ENCODE measurements at places on chromosomes 2 and 18.

- DNase-seq = no peak
These were observed 434.7 kb downstream of the PTPRM start for GRCh38 chr18:8001711-8002301.

- DNase-seq = peak; percentile 32
These were observed 123.5 kb upstream of the EML6 start for GRCh38 chr2:54599914-54600313.

GRCh38 chr2:113124984-113125855 is 2.2 kb upstream of the IL1RN start:
- no peak for DNase-seq

- no peak for DNase-seq
These were observed 137.3 kb downstream of the ZNF804A start for GRCh38 chr2:184735611-184736010.

- no peak for DNase-seq
These were observed 265.0 kb upstream of the SLC8A1 start for GRCh38 chr2:40716879-40717278.

DNA sequence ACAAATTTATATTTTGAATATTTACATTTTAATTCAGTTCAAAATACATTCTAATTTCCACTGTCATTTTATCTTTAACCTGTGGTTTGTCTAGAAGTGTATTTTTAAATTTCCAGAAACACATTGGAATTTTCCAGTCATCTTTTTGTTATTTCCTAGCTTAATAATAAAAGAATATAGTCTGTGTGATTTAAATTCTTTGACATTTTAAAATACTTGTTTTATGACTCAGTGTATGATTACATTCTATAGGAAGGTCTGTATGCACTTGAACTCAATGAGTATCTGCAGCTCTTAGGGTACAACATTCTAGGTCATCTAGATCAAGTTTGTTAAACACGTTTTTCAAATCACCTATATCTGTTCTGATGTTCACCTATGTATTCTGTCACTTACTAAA is 88.3 kb upstream of the MBOAT2 start:
- DNase-seq = no peak

GRCh38 chr2:10521356-10522169 is 73.4 kb upstream of the ODC1 start:
- no peak for DNase-seq

GRCh38 chr2:160429248-160430000 is 64.2 kb downstream of the RBMS1 start:
- no peak for DNase-seq

DNA sequence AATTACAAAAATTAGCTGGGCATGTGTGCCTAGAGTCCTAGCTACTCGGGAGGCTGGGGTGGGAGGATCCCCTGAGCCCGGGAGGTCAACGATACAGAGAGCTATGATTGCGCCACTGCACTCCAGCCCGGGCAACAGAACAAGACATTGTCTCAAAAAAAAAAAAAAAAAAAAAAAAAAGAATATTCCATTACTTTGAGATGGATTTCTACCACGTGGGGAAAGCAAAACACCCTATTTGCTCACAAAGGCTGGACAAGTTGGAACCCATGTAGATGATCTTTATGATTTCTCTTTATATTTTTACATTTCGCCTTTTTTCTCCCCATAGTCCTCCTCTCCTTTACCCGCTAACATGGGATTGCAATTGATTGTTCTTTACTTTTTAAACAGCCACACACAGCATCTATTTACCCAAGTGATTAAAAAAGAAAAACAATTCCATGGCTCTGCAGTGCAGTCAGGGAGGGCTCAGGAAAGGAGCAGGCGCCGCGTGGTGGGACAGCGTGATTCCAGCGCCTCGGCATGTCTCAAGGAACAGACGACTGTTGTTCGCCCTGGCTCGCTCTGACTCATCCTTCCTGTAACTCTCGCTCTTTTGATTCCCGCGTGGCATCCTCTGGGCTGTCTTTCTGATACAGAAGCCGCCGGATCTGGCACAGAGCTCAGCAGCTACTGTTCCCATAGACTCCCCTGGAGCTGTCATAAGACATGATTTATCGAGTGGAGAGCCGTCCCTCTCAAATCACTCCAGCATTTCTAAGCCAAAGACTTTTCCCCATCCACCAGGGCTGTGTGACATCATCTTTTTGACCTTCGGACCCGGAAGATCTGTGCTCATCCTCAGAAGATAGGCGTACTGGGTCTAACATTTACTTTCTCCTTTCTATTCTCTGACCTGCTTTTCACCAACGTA is 230.4 kb upstream of the AGAP1 start:
- DNase-seq = peak; percentile 83

DNA sequence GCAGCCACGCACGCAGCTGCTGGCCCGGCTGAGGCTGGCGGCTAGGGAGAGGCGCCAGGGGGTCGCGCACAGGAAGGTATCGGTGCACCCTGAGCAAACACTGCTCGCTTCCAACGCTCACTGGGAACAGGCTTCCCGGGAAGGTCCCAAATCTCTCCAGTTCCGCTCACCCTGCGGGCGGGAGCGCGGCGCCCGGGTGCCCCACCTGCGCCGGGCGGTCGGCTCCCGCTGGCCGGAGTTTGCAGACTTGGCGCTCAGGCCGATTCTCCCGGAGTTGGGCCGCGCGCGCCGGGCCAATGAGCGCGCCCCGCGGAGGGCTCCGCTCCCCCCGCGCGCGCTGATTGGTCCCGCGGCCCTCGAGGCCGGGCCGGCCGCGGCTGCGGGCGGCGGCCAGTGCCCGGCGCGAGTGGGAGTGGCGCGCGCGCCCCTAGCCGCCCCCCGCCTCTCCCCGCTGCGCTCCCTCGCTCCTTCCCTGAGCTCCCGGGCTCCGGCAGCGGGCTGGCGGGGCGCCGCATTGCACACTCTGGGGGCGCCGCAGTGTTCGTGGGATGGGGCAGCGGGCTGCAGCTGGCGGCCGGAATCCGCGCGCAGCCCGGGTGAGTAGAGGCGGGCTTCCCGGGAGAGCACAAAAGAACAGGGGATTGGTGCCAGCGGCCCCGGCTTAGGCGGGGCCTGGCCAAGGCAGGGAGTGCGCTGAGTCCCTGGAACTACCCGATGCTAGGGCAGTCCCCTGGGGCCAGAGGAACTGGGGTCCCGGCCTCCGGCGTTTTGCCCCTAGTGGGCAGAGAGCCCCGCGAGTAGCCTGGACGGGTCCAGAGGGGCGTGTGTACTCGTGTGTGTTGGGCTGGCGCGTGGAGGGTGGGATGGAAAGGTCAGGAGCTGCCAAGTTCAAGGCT is at the start of gene LYPD6:
Gene LYPD6 (plus strand): TSS at position 461 of the 896 bp plus-strand sequence. CDS start 107,122 bp downstream, outside the sequence.
- DNase-seq = peak; percentile 38

- no peak for DNase-seq
These were observed 209.7 kb upstream of the EPAS1 start for GRCh38 chr2:46087492-46087891.

GRCh38 chr2:113861740-113862139 is 28.1 kb upstream of the ACTR3 start:
- no peak for DNase-seq

GRCh38 chr2:216034065-216034464 is 20.7 kb upstream of the MREG start:
- DNase-seq = peak; percentile 55

GRCh38 chr2:188850786-188851185 is 123.4 kb upstream of the COL3A1 start:
- DNase-seq = no peak

- DNase-seq = no peak
These were observed 24.4 kb upstream of the ACKR3 start for GRCh38 chr2:236545248-236545658.

- DNase-seq = no peak
These were observed 84.3 kb downstream of the EFEMP1 start for GRCh38 chr2:55839182-55839819.

- peak; percentile 21 for DNase-seq
These were observed 72.0 kb upstream of the ZCCHC2 start for GRCh38 chr18:62450546-62451410.

DNA sequence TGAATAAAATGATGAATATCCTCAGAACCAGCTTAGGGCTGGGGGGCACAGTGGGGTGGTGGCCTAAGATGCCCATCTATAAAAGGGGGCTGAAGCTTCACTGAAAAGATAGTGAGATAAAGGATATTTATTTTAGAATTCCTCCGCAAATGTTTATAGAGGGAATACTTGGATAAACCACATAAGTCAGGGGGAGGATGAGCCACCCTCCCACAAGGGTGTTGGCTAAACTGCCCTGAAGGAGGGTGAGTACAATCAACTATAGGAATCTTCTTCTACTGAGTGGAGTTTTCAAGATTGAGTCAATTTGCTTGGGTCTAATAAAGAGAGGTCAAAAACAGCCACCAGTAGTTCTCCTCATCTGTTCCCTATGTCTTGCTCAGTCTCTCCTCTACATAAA is 114.5 kb upstream of the TANK start:
- DNase-seq = no peak

DNA sequence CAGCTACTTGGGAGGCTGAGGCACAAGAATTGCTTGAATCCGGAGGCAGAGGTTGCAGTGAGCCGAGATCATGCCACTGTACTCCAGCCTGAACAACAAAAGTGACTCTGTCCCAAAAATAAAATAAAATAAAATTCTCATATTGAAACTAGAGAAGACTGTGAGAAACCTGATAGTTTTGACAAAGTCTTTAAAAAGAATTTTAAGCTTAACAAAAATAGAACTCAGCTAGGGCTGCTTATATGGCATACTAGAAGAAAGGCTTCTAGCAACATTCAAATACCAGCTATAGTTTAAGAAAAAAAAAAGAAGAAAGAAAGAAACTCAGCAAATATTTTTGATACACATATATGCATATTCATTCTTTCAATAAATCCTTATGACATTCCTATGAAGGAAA is 13.6 kb downstream of the HADHA start:
- DNase-seq = no peak

DNA sequence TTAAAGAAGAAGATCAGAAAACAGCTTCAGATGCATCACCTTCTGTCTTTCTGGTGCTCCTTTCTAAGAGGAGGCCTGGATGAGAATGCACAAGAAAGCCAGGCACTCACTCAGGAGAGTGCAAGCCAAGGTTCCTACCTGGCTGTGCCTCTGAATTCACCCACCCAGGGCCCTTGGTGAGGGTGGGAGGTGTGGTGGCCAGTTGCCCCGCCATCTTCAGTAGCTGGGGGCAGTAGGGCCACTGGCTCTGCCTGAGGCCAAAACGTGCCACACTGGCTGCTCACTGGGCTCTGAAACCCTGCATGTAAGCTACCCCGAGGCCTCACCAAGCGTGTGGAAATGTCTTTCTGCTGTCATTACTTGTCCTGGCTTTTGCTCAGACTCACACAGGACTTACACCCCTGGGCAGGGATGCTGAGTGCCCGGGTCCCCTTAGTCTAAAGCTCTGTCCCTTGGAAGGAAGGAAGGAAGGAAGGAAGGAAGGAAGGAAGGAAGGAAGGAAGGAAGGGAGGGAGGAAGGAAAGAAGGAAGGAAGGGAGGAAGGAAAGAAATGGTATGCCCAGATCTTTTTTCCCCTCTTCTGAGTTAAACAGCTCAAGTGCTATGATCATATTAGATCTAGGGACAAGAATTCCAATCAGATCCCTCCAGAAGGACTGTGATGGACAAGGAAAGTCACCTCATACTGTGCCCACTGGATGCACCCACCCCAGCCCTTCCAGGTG is 8.5 kb upstream of the LBH start:
- DNase-seq = no peak

DNA sequence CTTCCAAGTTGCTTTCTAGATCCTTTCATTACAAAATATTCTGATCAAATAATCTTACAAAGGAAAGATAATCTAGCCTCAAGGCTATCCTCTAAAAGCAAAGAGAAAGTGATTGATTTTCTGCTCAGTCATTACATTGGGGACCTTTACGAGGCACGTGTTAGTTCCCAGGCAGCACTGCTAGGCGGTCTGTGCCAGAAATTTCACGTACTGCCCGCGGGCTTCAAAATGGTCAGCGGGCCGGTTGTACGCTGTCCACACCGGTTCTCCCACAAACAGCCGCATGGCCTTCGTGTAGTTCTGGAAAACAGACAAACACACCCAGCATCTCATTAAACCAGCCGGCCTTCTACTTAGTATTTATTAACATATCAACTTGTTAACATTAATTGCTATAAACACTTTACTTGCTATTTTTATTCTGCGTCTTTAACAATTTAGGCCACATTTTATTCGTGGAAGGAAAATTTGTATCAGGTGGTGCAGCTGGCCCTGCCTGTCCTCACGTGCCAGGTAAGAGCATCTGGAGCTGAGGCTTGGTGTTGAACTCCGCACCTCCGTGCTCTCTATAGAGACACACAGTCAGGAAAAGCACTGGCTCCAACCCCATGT is 20.4 kb downstream of the ADI1 start:
- DNase-seq = no peak

GRCh38 chr2:200787351-200788120 is 24.2 kb upstream of the BZW1 start:
- no peak for DNase-seq

DNA sequence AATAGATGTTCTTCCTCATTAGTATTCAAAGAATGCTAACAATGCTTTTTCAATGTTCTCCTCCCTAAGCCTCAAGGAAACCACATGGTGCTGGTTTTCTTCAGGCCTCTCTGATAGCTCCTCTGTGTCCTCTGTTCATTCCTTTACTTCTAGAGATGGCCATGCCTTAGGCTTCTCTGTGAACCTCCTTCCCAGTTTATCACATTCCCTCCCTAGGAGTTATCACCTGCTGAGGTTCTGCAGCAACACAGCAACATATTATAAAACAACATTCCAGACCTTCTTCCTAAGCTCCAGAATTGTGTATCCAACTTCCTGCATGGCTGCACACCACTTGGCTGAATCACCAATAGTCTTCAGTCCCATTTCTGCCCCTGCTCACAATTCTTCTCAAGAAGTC is 325.5 kb downstream of the IRS1 start:
- no peak for DNase-seq

DNA sequence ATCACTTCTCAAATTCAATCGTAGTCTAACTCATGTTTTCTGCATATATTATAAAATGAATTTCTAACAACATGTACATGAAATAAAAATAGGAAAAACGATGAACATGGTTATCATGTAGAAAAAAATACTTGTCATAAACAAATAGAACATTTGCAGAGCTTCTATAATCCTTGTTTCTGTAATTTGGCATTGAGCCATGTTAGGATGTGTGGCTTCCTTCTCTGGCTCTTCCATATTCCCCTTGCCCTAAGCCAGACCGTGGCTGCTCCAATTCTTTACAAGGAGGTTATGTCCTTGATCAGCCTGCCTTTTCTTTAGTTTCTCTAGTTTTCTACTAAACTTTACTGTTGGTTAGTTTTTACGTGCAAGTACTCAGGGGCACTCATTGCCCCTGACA is 155.3 kb downstream of the COL6A3 start:
- no peak for DNase-seq

DNA sequence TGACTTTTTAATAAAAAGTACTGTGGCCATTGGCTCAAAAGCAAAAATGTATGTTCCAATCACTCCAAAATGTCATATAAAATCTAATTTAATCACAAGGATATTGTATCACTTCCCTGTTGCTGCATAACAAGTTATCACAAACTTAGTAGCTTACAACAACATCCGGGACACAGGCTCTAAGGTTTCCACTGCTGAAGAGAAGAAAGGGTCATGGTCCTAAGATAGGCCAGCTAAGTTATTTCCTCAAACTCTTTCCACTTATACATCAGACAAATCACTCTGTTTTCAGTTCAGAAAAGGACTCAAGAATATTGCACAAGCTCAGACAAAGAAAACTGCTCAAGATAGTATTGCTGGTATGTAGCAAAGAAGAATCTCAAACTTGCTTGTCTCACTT is 78.5 kb upstream of the SULT1C3 start:
- DNase-seq = no peak

Measured in tibial nerve (tissue), 4 donors.